T-helper 17 cell (primary cell): ENCODE measurements at places on chromosomes 5 and 9. TPM values are rescaled to one million over a fixed set of nuclear protein-coding genes. Genes with fewer than 3 reads are reported as not detected.

GRCh38 chr9:70412832-70413463 is 1.5 kb downstream of the KLF9 start:
- H3K27me3 ChIP-seq: no peaks in the 10 kb centered on the region
- peak overlapping the region; percentile 98 for H3K27ac ChIP-seq
- no peaks in the 10 kb centered on the region for H3K36me3 ChIP-seq
- peak overlapping the region; percentile 96 for H3K4me3 ChIP-seq
- peak; percentile 44 for DNase-seq

GRCh38 chr5:139667730-139668063 is 19.5 kb downstream of the CXXC5 start:
- H3K4me3 ChIP-seq: peak overlapping the region; percentile 81
- no peak for DNase-seq
- no peaks in the 10 kb centered on the region for H3K27me3 ChIP-seq
- peak overlapping the region; percentile 8 for H3K27ac ChIP-seq
- H3K36me3 ChIP-seq: peaks cover 2% of the 10 kb centered on the region
- peaks cover 26% of the 10 kb centered on the region for H3K4me1 ChIP-seq

SPINK5 gene
- not detected for total RNA-seq

DNA sequence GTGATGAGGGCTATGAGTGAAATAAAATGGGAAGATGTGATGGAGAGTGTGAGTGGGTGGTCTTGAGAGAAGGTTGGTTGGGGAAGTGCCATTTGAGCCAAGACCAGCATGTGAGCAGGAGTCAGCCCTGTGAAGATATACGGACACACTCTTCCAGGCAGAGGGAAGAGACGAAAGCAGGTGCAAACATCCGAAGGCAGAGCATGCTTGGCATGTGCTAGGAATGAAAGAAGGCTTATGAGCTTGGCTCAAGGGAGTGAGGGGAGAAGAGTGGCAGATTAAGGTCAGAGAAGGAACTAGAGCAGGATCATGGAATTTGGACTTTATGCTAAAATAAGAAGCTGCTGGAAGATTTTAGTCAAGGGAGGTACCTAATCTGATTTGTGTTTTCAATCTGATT is 23.6 kb upstream of the CCDC112 start:
- H3K4me3 ChIP-seq: no peak overlapping the region
- H3K27me3 ChIP-seq: peaks cover 37% of the 10 kb centered on the region
- no peak for DNase-seq
- H3K36me3 ChIP-seq: no peaks in the 10 kb centered on the region
- no peak overlapping the region for H3K27ac ChIP-seq
